Stimulated activated CD4-positive, alpha-beta T cell treated with anti-CD3 and anti-CD28 coated beads, Interleukin-1b, Interleukin-23, amount 100 ng/mL, for 4 hours (primary cell): ENCODE measurements at places on chromosomes 12 and 14.
A peak's percentile ranks its signal among the peaks of the same experiment; 100 is the strongest.

GRCh38 chr12:6828781-6829535 is 751 bp downstream of the P3H3 start:
- DNase-seq, result peak; percentile 51

DNA sequence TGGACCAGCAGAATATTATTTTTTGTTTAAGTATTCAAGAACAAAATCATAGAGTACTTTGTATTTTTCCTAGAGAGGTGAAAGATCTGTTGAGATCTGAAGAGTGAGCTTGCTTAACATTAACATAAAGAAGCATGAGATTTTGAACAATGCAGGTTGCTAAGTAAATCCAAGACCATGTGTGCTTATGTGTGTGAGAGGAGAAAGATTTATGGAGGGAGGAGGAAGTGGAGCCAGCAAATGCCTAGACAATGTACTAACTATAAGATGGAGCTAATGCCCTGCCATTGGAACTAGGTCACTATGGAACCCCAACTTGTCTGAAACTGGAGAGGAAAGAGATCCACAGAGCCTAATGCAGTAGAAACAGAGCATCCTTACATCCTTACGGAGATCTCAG is 13.3 kb downstream of the FAM161B start:
- DNase-seq, result no peak

DNA sequence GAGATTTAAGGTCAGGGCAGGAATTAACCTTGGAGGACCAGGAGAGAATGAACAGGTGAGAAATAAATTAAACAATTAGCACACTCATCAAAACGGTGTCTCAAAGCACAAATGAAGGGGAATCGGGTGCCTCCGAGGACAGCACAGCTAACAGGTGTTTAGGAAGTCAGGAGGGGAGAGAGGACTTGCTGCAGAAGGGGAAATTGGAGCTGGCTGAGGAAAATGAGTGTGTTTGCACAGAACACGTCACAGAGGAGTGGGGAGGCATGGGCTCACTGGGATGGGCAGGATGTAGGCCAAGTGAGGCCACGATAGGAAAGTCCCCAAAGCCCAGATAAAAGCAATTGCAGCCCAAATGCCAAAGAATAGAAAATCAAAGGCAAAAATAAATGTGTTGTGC is 121.7 kb downstream of the ZNF664 start:
- no peak for DNase-seq

DNA sequence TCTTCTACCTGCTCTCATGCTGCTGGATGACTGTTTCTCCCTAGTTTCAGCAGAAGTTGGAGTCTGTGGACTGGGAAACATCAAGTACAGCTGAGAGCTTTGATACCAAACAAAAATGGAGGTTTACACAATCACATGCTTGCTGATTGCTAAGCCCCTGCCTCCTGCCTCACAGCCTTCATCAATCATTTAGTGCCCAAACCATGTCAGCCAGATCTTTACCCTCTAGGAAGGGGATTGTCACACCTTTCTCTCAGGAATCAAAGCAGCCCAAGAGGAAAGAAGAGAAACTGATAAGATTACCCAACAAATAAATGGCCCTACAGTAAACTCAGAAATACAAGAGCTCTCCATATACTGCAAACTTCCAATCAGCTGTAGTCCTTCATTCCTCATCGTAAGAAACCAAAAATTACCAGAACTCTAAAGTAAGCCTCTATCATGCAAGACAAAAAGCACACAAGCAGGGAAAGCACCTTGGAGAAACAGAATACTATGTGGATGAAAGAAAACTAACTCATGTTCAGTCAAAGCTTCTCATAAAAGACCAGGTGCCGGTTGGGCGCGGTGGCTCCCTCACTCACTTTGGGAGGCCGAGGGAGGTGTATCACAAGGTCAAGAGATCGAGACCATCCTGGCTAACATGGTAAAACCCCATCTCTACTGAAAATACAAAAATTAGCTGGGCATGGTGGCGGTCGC is 63.6 kb upstream of the RESF1 start:
- DNase-seq, result no peak
